Stimulated activated CD4-positive, alpha-beta T cell treated with anti-CD3 and anti-CD28 coated beads, Interleukin-12 subunit alpha, Interleukin-12 subunit beta, amount 100 ng/mL, for 24 hours (primary cell): ENCODE measurements at places on chromosomes 3 and 15.

GRCh38 chr3:140509534-140509933, 168.3 kb upstream of the TRIM42 start:
- no peak for DNase-seq

GRCh38 chr3:53856964-53857363, 10.6 kb downstream of the IL17RB start:
- no peak for DNase-seq

DNA sequence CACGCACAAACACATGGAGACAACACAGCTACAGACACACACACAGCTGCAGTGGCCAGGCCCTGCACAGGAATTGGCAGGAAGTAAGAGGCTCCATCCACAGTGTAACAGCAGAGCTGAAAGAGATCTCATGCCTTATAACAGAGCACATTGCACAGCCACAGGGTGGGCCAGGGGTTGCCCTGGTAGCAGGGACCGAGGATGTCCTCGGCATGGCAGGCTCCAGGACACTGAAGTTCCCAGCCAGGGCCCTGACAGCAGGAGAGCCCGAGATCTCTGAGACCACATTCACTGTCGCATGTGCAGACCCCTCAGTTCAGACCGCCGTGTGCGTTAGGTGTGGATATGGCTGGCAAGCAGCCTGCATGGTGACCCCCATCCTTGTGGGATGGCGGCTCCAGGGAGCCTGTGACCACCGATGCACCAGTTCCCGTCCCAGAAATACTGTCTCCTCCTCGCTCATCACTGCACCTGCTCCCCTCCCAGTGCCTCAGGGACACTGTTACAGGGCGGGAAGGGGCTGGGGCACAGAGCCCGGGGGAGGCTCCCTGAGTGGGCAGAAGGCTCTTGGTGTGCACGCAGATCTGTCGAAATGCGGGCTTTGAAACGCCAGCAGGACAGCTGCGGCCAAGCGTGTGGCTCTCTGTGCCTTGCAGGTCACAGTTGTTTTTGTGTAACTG, 1.5 kb upstream of the OCA2 start:
- DNase-seq, result no peak

DNA sequence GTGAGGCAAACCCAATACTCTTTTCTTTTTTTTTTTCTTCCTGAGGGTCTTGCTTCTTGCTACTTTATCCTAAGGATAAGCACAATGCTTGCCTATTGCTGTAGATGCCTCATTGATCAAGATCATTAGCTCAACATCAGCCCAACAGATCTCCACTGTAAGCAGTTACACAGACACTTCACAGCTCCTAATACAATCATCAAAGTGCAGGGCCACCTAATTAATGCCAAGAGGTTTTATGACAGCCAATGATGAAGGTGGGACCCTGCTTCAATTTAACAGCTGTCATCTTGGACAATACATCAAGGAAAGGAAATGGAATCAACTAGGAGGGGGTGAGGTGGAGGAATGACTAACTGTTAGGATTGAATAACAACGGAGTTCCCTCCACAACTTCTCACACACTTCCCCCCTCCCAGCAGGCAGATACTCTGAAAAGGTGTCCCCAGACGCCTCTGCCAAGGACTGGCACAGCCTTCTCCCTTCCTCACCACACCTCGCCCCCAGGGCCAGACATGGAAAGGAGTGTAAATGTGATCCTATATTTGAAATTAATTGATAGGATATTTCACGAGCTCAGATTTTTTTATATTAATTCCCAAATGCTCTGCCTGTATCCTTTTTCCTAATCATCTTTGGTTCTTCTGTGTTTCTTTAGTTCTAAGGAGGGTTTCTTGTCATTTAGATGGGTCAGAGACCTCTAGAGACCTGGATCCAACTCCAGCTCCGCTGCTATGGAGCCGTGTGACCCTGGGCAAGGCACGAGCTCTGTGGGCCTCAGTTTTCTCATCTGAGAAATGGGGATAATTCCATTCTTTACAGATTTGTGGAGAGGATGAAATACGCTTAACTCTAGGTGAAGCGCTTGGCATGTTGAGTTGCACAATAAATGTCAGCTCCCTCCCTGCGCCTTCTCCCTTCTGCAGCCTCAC, 1.2 kb downstream of the DCLK3 start:
- no peak for DNase-seq

DNA sequence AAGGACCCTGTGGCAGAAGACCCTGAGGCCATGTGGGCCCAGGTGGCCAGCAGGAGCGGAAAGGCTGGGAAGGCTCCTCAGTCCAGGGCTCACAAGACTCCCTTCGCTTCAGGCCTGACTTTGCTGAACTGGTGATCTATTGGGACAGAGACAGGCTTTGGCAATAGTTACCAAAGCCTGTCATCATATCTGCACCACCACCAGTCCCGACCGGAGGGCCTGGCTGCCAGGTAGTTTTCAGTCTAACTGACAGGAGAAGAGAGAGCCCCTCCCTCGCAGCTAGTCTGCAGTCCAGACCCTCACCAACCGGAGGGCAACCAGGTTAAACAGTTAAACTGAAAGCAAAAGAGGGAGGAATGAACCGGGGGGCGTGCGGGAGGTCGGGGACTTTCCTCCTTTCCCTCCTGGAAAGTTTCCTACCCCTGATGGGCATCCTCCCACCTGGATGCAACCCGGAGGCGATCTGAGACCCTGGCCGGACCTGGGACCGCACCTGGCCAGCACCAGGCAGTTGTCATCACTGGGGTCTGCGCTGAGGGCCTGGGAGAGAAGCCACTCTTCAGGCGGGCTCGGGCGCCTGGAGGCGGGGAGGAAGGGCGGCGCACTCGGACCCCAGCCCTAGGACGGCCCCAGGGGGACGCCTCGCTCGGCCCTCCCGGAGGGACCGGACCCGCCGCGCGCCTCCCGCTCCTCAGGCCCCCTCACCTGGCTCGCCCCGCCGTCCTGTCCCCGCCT, 435 bp downstream of the RAB27A start:
- no peak for DNase-seq

DNA sequence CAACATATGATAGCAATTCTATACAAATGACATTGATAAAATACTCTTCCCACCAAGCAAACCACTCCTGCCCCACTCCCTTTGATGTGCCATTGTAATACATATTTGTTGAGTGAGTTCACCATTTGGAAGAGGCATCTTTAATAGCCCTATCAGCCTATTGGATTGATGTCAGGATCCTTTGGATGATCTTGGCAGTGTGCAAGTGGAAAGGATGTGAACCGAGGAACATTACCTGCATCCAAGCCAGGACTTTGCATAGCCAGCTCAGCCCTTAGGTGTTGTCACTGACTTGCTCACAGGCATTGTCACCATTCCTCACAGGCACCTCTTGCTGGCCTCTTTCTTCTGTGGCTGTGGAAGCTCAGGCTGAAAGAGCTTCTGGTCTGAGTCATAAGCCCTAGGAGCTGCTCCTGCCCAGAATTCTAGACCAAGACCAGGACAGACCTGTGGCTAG, 16.5 kb upstream of the TIMP4 start:
- no peak for DNase-seq

DNA sequence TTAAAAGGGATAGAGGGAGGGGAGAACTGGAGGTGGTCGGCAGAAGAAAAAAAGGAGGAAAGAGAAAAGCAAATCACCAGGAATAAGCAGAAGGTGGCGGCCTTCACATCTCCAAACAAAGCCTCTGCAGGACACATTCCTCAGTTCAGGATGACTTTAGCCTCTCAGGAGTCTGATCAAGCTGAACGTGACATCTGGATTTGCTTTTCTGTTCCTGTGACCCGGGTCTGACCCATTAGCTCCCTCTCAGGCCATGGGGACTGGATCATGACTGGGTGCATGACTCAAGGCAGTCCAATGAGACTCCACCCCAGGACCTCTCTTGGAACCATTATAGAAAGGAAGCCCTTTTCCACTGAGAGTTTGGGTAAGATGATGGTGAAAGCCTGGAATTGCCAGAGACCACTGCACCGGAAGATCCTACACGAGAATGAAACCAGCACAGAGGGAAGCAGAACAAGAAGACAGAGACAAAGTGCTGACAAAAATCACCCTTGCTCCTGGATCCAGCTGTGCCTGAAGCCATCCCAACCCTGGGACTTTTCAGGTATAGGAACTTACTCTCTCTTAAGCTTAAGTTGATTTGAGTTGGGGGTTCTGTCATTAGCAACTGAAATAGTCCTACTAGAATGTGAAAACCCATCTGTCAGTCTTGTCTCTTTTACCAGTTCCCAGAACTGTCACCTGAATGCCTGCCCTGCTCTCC, 45.4 kb upstream of the RAD18 start:
- DNase-seq, result no peak
